NCI-H2227 treated with DMSO at 0.1 percent for 48 hours (cell line): ENCODE measurements at places on chromosomes 11 and 22.
A peak's percentile ranks its signal among the peaks of the same experiment; 100 is the strongest.

GRCh38 chr11:20129665-20130064 lies 30.6 kb downstream of the DBX1 start:
- DNase-seq, result no peak

- peak; percentile 24 for DNase-seq
Observed at GRCh38 chr22:43343262-43343669, at the start of gene SCUBE1. Gene SCUBE1, minus strand, starts transcription at chr22:43343372. Its CDS starts 111 bp downstream, at chr22:43343261.

DNA sequence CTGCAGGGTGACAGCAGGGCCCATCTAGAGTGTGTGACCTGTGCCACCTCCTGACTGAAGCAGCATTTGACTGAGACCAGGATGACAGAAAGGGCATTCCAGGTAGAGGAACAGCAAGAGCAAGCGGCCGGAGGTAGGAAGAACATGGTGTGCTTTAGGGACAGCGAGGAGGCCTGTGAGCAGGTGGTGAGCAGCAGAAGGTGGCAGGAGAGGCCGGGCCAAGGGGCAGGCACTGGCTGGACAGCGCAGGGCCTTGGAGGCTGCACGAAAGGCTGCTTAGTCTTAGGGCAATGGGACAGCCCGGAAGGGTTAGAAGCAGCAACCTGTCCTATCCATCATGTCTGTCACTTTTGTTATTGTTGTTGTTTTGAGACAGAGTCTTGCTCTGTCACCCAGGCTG lies 17.6 kb upstream of the LRRC32 start:
- DNase-seq, result no peak

DNA sequence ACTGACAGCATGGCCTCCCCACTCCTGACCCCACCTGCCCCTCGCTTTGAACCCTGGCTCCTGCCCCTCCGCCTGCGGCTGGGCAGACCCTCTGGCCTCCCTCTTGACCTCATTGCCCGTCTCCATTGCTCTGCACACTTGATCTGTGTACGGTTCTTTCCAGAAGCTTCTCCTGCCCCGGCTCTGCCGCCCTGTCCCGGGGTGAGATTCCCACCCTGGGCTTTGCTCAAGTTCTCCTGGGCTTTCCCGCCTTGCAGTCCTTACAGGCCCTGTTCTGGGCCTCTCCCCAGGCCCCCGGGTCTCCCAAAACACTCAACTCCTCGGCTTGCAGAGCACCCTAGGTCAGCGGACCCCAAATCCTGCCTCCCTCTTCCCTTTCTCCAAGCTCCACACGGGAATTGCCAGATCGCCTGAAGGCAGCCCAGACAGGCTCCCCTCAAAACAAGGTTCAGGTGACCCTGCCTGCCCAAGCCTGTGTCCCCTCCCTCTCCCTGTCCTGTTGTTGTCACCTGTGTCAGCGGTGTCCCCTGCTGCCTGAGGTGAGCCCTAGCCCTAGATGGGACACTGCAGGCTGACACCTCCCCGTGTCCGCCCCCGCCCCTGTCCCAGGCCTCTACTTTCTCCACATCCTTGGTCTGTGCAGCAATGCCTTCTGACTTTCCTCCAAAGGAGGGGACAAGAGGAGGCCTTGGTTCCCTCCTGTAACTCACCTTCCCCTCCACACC lies 1.5 kb downstream of the GAL start:
- DNase-seq, result no peak

- no peak for DNase-seq
Observed at GRCh38 chr11:62601122-62601371, 618 bp downstream of the MTA2 start.

DNA sequence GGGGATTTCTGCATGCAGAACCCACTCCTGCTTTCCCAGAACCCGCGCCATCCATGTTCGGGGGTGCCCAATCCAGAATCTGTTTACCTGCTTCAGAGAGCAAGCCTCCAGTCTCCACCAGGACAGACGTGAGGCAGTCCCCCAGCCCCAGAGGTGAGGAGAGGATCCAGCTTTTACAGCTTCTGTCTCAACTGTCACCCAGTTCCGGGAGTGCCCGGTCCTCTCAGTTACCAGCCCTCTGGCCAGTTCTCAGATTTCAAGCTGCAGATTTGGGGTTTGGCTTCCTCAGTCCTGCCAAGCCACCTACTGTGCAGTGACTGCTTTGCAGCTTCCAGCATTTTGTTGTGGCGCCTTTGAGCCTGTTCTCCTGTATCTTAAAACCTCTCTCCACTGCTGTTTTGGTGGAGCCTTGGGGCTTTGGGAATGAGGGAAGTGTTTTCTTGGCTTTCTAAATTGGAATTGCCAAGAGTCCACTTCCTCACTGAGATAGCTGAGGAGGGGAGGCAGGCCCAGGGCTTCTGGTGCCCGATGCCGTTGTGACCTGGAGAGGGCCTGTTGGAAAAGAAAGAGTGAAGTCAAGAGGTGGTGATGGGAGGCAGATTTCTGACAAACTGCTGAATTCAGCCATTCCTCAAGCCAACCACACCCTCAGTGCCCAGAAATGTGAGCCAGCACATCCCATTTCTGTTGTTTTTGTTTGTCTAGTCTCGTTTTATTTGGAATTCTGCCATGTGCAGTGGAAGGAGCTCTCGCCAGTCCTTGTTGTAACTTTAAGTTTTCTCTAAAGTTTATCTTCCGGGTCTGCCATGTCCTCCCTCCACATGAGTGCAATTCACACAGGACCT lies 513.4 kb downstream of the TBC1D22A start:
- no peak for DNase-seq

GRCh38 chr22:47200273-47201051 lies 438.0 kb downstream of the TBC1D22A start:
- no peak for DNase-seq

DNA sequence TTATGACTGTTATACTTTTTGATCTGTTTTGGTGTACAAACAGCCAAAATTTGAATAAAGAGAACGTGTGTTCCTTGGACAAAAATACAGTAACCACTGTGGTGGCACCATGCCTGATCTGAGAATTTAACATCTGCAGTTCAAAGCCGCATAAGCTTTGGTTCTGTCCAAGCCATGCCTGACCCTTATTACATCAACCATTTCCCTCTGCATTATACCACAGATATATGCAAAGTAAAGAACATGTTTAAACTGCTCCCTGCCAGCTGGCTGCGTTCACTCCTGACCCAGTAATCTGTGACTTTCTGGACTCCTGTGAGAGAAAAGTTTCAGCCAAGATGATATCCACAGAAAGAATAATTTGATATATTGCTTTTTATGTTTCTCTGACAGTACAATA lies 890.5 kb upstream of the ANO3 start:
- DNase-seq, result no peak

DNA sequence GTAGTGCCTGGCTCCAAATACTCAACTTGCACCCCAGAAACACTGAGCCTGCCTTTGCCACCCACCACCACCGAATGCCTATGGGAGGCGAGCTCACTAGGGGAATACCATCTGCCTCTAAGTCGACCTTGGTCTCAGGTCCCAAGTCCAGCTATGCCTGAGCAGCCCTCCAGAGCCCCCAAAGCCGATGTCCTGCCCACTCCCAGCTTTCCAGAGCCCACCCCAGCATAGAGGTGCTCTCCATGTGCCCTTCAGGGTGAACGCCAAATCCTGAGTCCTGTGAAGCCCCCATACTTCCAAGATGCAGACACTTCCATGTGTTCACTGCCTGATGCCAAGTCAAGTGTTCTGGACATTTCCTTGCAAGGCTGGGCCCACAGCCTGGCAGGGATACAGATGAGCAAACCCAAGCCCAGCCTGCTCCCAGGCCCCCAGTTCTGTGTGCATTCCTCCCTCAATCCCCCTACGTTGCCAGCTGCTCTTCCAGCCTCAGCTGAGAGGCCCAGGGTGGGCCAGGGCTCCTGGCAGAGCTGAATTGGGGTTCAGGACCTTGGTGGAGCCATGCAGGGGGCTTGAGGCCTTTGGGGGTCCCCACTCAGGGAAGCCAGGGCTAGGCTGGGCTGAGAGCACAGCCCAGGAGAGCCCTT lies 2.6 kb upstream of the KMT5B start:
- DNase-seq, result no peak

- peak; percentile 11 for DNase-seq
Observed at GRCh38 chr11:95150956-95151684, 61.5 kb downstream of the ENDOD1 start.
